ENCODE measurements at places on chromosomes 4 and X.

- no peak for DNase-seq
Observed at GRCh38 chrX:50157545-50158135, 43.2 kb downstream of the AKAP4 start.

- no peak for DNase-seq
Observed at GRCh38 chrX:13697455-13697854, 8.5 kb downstream of the RAB9A start.

DNA sequence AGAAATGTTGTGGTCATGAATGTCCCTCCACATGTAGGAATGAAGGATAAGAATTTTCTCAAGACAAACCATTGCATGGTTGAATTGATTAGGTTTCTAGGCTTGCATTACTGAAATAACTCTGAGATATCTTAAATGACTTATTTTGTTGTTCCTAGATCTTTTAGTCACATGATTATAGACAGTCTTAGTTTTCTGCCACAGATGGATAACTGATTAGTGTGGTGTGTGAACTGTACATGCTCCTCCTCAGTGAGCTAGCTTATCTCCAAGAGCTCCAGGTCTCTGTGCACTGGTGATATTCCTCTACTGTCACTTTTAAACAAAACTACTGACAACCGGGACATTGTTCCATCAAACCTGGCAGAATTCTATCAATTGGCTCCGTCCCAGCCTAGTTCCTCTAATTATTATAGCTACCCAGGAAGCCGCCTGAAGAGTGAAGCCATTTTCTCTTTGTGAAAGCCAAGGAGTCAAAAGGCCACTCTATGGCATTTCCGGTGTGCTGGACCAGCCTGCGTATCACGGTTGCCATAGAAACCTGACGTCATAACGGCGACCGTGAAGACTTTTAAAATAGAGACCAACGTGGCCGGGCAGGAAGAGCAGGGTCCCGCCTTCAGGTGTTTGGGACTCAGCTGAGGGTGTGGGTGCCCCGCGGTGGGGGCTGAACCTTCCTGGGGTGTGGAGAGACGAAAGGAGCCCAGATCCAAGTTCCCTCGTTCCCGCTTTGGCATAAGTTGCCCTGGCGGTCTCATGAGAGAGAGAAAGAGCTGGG is 28.1 kb downstream of the BEX3 start:
- no peak for DNase-seq

DNA sequence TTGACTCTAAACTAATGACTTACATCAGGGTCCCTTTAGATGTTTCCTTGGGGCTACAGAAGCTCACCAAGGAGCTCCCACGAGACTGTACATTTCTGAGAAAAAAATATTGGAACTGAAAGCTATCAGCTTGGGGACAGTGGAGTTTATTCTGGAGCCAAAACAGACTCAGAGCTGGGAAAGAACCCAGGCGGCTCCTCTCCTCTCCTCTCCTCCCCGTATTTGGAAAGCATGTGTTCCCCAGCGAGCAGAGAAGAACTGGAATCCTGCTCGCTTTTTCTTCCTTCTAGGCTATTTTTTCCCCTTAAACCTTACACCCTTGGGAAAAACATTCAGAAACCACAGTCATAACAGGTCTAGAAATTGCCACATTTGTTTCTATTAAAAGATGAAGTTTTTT is 4.3 kb upstream of the MAP7D3 start:
- DNase-seq: no peak

DNA sequence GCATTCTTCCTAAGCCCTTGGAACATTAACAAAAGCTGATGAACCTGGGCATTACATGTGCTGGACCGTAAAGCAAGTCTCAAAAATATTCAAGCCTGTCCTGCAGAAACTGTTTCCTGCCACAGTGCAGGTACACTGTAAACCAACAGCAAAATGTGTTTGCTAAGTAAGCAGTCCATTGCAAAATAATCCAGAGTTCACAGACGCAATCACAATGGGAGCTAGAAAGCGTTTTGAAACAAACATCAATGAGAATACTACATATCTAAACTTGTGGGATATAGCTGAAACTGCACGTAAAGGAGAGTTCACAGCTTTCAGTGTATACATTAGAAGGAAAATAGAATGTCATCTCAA is 61.6 kb downstream of the RGS12 start:
- DNase-seq: no peak

- no peak for DNase-seq
Observed at GRCh38 chr4:91829531-91829930, 474.2 kb upstream of the GRID2 start.

- no peak for DNase-seq
Observed at GRCh38 chr4:127598656-127599055, 34.1 kb upstream of the INTU start.

DNA sequence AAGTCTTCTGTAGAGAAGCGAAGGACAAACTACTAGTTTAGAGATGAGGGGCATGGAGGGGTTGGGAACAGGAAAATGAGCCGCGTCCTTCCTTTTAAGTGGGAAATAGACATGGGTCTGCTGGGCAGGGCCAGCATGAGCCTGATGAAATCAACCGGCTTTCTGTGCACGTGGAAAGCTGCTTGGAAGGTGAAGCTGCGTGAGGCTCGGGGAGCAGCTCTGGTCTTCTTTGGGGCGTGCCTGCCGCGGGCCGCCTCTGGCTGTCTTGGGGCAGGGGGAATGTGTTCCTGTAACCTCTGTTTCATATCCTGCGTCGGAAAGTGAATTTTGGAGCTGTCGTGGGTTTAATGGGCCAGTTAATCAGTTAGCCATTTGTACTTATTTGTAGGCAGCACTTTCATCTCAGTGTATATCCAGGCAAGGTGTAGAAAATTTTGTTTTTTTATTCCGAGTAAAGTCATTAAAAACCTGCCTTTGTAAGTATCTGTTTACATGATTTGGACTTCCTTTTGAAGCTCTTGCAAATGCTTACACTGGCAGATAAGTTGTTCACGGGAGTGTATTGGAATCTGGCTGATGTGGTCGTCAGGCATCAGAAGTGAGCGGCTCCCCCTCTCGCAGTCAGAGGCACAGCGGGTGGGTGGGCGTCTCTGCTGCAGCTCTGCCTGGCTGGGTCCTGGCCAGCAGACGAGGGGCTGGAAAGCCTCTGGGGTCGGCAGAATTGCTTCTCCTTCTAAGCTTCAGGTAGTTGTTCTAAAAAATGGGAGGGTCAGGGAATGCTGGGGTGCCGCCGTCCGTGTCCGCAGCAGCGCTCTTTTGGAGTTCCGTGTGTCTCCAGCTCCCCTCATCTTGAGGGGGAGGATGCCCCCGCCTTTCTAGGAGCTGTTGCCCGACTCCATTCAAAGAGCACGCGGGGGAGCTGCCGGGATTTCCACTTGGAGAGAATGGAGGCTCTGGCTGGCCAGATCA is 70.5 kb upstream of the HGFAC start:
- no peak for DNase-seq

DNA sequence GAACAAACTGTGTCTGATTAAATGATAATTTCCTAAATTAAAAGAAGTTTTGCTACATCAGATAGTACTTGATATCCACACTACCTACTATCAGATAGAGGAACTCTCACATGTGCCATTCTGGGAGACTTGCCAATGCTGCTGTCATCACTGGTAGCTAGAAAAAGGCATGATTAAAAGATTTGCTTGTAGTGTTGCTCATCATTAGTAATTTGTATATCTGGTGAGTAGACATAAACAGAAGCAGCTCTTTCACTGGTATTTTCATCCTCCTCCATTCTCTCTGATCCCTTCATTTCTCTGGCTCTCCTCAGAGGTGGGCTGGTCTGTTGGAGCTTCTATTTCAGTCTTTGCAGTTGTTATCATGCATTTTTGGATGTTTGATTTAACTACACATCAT is 56.0 kb downstream of the SPRY1 start:
- no peak for DNase-seq

GRCh38 chr4:20086799-20087521 is 164.7 kb upstream of the SLIT2 start:
- no peak for DNase-seq

DNA sequence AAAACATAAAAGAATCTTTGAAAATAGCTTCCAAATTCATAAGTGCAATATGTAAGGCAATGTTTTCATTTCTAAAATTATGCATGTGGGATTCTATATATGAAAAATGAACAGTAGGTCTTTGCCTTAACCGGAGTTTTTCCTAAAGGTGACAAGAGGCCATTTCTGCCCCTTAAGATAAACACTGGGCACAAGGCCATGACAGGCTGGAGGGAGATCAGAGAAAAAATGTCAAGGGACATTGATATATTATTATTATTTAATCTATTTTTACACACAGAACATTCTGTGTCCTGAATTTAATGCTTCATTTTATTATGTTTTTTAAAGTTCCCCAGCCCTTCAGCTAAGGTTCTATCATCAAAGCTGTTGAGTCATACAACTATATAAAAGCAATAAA is 118.8 kb downstream of the CHM start:
- DNase-seq: no peak

DNA sequence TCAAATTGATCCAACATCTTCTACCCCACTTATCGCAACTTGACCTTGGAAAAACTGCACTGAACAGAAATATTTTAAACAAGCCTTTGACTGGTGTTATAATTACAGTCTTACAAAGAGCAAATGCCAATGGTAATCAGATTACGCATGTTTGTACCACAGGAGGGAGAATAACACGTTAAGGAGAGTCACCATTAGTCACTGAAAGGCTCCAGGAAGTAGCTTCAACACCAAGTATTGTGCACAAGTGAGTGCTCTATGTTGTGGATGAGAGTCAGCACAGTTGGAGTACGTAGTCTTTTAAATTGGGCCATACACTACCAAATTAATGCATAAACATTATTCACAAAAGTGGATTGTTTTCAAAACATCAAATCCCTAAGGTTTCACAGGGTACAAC is 1081.5 kb upstream of the TENM3 start:
- DNase-seq: no peak

DNA sequence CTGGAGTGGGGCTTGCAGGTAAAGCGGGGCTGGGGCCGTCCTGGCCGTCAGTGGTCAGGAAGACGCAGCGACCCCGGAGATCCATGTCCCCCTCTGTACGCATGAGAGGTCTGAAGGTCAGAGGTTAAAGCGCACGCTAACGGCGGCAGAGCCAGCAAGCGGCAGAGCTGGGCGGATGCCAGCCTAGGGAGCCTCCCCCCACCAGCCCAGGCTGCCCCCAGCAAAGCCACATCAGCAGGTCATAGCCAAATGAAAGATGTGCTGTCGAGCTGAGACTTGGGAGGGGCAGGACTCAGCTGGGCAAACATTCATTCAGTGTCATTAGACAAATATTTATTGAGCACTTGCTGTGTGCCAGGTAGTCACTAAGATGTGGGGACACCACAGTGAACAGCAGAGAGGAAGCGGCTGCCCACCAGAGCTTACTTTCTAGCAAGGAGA is 593 bp upstream of the JAKMIP1 start:
- DNase-seq: no peak

GRCh38 chr4:33160126-33160525 is 2440.0 kb downstream of the PCDH7 start:
- no peak for DNase-seq

- no peak for DNase-seq
Observed at GRCh38 chr4:107937040-107937439, 5.7 kb downstream of the CYP2U1 start.

GRCh38 chrX:70621743-70622142 is 177.1 kb downstream of the DLG3 start:
- no peak for DNase-seq
